ENCODE measurements at places on chromosomes 7 and 10.

DNA sequence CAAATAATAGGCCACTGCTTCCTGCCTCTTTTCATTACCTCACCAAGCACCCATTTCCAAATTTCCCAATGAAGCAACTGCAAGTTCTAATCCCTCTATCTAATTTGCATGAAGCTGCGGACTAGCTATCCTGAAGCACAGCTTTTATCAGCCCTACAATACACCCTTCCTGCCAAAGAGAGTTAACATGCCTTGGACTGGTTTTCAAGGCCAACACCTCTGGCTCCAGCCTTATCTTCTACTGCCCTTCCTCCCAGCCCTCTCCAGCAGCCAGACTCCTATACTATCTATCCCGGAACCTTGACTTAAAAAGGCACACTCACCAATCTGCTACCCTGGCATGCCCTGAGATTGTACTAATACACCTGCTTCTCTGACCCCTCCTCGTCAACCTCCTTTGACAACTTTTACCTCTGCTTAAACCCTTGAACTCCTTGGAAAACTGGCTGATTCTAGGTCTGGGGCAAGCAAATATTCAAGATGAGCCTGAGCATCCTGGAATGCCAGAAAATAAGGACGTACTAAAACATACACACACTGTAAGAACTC is 73.4 kb downstream of the SGMS1 start:
- DNase-seq = no peak

- DNase-seq = no peak
Observed at GRCh38 chr10:31321396-31321941, 2.5 kb downstream of the ZEB1 start.

- no peak for DNase-seq
Observed at GRCh38 chr10:11610826-11611247, 613 bp downstream of the USP6NL start.

GRCh38 chr7:20797462-20798080 is 10.9 kb upstream of the SP8 start:
- DNase-seq = no peak

GRCh38 chr10:95397747-95398146 is 106.9 kb upstream of the PDLIM1 start:
- no peak for DNase-seq

DNA sequence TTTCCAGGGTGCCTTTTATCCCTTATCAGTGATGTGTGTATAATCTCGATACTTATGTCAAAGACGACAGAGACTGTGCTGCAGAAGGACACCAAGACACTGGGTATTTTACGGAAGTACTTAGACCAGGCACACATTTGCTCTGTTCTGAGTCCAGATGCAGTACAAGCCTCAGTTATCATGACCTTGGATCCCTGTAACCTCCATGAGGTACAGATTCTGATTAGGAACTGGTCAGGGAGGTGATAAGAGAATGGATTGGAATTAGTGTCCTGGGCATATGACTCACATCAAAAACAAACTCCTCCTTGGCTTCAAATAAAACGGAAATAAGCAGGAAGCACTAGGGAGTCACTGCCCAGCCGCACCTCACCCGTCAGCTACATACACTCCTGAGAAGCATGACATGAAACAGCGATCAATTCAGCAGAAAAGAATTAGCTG is 146.5 kb downstream of the SFMBT2 start:
- DNase-seq = no peak

GRCh38 chr10:62548686-62549085 is 174.5 kb downstream of the ZNF365 start:
- no peak for DNase-seq

- DNase-seq = no peak
Observed at GRCh38 chr10:77146712-77147336, 490.8 kb downstream of the KCNMA1 start.

- DNase-seq = no peak
Observed at GRCh38 chr7:88165697-88166096, 54.1 kb downstream of the SRI start.

DNA sequence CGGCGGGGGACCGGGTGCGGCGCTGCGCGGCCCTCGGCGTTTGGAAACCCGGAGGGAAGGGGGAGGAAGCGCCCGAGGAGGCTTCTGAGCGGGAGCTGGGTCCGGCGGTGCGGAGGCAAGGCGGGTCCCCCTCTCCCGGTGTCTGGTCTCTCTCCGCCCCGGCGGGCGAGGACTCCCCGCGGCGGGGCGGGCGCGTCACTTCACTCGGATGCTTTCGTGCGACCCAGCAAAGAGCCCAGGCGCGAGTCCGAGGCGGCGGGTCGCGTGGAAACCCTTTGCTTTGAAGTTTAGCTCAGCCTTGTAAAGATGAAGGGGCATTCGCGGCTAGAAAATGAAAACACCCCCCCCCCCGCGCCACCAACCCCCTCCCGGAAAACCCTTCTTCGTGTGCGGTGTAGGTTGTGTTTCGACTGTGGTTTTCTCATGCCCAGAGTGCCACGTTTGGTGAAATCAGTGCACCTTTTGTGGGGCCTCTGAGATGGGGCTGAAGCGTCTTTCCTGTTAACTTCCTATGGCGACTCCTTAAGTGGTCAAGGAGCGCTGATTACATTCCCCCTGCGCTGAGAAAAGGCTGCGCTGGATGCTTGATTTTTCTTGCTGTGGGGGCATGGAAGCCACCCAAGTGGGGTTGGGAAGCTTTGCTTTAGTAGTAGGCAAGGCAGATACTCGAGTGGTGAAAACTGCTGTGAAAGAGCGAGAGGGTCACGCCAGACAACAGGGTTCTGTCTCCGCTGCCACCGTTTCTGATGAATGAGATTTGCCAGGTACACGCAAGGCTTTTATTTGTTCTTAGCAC is 876 bp downstream of the GNAI1 start:
- peak; percentile 29 for DNase-seq

GRCh38 chr7:134293002-134293740 is 23.6 kb downstream of the SLC35B4 start:
- DNase-seq = no peak

GRCh38 chr7:36607721-36608095 is 116.6 kb downstream of the AOAH start:
- no peak for DNase-seq

DNA sequence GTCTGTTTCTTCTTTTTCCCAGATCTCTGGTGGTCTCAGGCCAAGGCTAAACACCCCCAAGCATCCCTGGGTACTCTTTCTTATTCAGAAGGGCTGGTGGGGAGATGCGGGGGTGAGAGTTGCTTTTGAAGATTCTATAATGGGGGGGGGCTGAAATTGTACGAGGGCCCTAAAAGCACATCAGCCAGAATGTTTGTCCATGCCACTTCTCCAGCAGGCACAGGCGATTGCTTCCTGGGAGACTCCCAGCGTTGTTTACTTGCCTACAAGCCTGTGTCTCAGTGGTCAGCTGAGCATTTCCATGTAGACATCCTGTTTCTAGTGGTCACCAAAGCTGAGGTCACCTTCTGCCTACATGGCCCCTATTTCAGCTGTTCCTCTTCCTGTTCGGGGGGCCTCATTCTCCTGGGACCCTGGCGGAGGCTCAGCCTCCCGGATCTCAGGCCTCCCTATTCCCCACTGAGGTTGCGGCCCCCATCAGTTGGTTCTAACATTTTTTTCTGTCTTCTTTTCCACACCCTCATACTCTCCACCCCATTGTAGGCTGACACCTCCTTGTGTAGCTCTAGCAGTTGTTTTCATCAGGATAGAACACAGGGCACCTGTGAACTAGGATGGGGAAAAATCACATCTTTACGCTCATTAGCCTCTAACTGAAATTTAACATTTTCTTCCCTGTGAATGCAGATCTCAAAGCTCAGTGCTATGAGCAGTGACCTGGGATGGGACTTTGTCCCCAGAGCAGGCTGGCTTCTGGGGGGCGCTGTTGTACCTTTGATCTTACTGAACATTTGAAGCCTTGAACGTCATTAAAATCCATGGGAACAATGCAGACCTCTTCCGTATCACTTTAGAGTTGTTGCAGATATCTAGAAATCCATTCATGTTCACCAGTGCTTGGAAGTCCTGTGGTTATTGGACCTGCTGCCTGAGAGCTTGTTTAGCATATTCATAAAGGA is 286.5 kb downstream of the GLRX3 start:
- DNase-seq = no peak

- DNase-seq = no peak
Observed at GRCh38 chr10:5442990-5443370, 30.6 kb downstream of the NET1 start.

DNA sequence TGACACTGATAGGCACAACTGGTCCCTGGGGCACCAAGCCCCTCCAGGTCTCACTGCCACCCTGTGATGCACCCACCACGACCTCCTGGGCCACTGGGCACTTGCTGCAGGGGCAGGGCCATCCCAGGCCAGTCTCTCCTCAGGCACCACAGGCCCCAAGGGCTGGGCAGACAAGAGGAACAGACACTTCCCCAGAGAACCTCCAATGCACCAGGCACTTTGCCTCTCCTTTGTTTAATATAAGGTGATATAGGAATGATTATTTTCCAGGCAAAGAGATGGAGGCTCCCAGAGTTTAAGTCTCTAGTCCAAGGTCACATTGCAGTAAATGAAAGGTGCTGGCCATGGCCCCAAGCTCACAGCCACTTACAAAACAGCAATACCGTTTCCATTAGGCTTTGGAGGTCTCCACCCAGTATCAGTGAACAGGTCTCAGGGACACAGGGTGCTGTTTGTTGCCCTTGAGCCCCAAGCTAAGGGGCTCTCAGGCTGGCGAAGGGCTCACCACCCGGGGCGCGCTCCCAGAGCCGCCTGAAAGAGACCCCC is 4.5 kb downstream of the DEPP1 start:
- no peak for DNase-seq

GRCh38 chr10:43817368-43817767 is 168.7 kb upstream of the ZNF32 start:
- DNase-seq = no peak
